ENCODE measurements at places on chromosomes 16 and 17. TPM values are rescaled to one million over a fixed set of nuclear protein-coding genes. Genes with fewer than 3 reads are reported as not detected.

- peak; percentile 73 for DNase-seq
These were observed 1.2 kb downstream of the GPRC5B start for GRCh38 chr16:19883296-19883965.

DNA sequence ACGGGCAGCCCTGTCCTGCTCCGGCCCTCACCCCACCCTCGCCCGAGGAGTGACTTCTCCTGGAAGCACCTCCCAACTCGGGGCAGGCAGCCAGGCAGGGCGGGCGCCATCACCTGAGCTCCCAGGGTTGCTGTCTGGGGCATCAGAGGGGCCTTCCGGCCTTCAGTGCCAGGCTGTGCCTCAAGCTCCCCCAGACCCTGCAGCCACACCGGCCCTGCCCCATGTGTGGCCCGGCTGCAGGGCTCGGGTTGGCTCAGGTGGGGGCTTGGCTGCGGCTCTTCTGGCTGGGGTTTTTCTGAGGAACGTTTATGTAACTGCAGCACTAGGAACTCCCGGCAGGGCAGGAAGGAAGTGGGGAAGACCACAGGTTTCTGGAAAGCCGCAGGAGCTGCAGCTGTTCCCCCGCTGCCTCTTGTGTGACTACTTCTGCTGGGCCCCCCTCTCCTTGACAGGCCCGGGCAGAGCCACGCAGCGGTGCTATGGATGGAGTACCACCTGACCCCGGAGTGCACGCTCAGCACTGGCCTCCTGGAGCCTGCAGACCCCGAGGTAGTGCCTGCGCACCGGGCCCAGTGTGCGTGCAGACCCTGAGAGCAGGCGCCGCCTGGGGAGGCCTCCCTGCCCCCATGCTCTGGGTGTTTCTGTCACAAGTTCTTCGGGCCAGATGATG, 45.6 kb downstream of the PRMT7 start:
- peak; percentile 53 for DNase-seq

The RNF222 gene
- total RNA-seq = not detected

The ALDH3A1 gene
- total RNA-seq = 0.24 TPM

GRCh38 chr16:19029980-19030379, 37.4 kb upstream of the COQ7 start:
- DNase-seq = no peak

The TBC1D3E gene
- total RNA-seq = not detected

- DNase-seq = no peak
These were observed 93.1 kb downstream of the VAT1L start for GRCh38 chr16:77881355-77882030.

The UMOD gene
- total RNA-seq = not detected

GRCh38 chr17:696369-696768, 18.3 kb downstream of the VPS53 start:
- no peak for DNase-seq

The IFI35 gene
- total RNA-seq = 3.9 TPM
